PC-3 (cell line): ENCODE measurements at places on chromosomes 11 and 22. TPM values are rescaled to one million over a fixed set of nuclear protein-coding genes. Genes with fewer than 3 reads are reported as not detected.
A peak's percentile ranks its signal among the peaks of the same experiment; 100 is the strongest.

DNA sequence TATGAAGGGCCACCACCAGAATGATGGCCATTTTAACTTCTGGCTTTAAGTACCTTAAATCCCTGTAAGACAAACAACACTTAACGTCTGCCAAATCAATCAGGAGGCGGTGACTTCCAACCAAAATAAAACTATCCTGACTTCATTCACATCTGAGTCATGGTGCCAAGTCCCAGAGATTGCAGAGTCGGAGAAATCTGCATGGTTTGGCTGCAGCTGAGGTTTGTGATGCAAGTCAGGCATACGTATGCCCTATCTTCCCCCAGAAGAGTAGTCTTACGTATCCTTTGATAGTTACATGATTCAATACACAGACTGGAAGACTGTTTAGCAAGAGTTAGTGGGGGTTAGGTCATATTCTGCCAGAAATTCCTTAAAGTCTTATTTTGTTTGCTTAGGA is 1.7 kb upstream of the GAB2 start:
- peak; percentile 83 for DNase-seq

DNA sequence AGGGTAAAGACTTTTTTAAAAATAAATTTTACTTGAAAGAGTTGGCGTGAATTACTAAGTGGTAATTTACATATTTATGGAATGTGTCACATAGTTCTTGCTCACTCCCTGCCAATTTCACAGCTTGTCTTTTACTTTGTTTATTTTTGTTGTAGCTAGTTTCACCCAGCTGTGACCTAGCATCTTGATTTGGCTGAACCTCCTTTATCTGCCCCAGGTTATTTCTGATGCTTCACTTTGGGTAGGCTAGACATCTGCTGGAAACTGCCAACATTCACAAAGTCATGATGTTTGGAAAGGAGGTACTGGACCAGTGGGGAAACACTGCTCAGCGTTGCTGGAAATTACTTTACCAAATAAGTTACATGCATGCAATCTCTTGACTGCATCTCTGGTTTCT is 1676.0 kb upstream of the RAG2 start:
- DNase-seq: no peak

PLAAT4 gene
- total RNA-seq: 5.4 and 5.6 TPM in 2 replicates

TSG101 gene
- 42.2 and 46.9 TPM in 2 replicates for total RNA-seq

DNA sequence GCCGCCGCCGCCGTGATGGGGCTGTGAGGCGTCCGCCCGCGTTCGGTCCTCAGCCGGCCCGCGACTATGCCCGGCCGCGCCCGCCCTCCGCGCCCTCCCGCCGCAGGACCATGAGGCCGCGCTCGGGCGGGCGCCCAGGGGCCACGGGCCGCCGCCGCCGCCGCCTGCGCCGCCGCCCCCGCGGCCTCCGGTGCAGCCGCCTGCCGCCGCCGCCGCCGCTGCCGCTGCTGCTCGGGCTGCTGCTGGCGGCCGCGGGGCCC is 215 bp downstream of the ZNRF3 start:
- no peak for DNase-seq

BAIAP2L2 gene
- 0.80 TPM in 1 of 2 replicates, not detected in the other for total RNA-seq
